Stimulated activated CD4-positive, alpha-beta T cell treated with anti-CD3 and anti-CD28 coated beads, TNF-alpha, amount 100 ng/mL, for 24 hours (primary cell): ENCODE measurements at places on chromosomes 7 and 10.

GRCh38 chr10:123570051-123570897 is 95.9 kb upstream of the GPR26 start:
- DNase-seq, result no peak

DNA sequence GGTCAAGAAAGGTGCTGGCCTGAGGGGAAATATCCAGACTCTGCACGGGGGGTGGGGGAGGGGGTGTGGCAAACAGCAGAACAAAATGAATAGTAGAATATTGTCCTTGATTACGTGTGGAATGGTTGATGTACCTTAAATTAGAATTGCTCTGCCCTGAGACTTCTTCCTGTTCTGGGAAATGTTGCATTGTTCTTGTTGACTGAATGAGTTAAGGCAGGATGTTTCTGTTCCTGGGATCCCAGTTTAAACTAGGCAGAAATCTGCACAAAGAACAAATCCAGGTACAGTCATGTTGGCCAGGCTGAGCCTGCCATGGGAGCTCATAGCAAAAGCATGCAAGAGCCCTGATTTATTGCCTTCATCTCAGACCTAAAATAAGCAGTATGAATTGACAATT is 558.7 kb upstream of the VSTM2A start:
- no peak for DNase-seq

- no peak for DNase-seq
Measured at GRCh38 chr10:114181971-114182370, 2.8 kb downstream of the TDRD1 start.

- no peak for DNase-seq
Measured at GRCh38 chr7:95725205-95725604, 47.1 kb upstream of the DYNC1I1 start.

DNA sequence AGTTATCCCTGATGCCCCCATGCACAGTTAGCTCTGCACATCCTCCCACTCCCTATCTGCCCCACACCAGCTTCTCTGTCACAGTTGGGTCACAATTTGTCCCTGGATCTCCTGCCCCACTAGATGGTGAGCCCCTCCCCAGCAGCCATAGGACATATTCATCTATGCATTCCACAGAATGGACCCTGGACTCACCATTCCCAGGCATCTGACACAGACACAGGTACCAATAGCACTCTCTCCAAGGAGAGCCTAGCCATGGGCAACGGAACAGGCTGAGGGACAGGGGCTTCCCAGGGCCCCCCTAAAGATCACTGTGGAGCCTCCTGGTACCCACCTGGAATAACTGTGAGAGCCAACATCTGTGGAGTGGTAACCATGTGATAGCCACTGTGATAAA is 34.7 kb upstream of the EEPD1 start:
- DNase-seq, result no peak
